Right lobe of liver (tissue), 6 donors: ENCODE measurements at places on chromosomes 13 and 19. TPM values are rescaled to one million over a fixed set of nuclear protein-coding genes. Genes with fewer than 3 reads are reported as not detected.

DNA sequence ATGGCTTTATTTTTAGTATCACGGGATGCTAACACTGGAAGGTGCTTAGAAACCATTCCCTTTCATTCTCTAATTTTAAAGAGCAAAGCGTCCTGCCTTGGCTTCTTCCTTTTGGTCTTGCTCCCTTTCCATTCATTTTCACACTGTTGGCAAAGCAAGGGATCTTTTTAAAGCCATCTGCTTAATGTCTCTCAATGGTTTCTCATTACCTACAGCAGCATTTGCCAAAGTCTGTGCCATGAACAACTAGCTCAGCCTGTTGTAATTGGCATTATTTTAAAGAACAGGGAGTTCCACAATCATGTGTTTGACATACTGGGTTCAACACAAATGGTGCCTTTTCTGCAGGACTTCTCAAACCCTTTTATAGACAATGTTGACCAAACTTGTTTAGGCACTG, 444.3 kb downstream of the GPC6 start:
- H3K36me3 ChIP-seq = no peaks in the 10 kb centered on the region
- DNase-seq = no peak
- no peak overlapping the region for H3K27ac ChIP-seq
- no peak overlapping the region for H3K4me3 ChIP-seq
- no peaks in the 10 kb centered on the region for H3K27me3 ChIP-seq

GRCh38 chr13:77430377-77430951, 103.6 kb upstream of the MYCBP2 start:
- no peaks in the 10 kb centered on the region for H3K36me3 ChIP-seq
- no peaks in the 10 kb centered on the region for H3K27me3 ChIP-seq
- H3K4me3 ChIP-seq = no peak overlapping the region
- no peak overlapping the region for H3K27ac ChIP-seq
- H3K4me1 ChIP-seq = peaks cover 16% of the 10 kb centered on the region

GRCh38 chr13:31056644-31057271, 104.9 kb downstream of the HSPH1 start:
- no peak overlapping the region for H3K4me3 ChIP-seq
- no peaks in the 10 kb centered on the region for H3K4me1 ChIP-seq
- H3K27ac ChIP-seq = no peak overlapping the region

Gene NOVA2
- total RNA-seq = 0.83 TPM

Gene CCDC106
- 11.0 TPM for total RNA-seq

Gene ITPKC
- total RNA-seq = 14.2 TPM
